ENCODE measurements at places on chromosomes 1 and 21. TPM values are rescaled to one million over a fixed set of nuclear protein-coding genes. Genes with fewer than 3 reads are reported as not detected.

Gene NOTCH2
- total RNA-seq = 54.2 TPM

Gene ITGB2
- total RNA-seq = 411 TPM

Gene LMOD1
- not detected for total RNA-seq

Gene CLDN17
- total RNA-seq = not detected

Gene SLAMF6
- total RNA-seq = 60.0 TPM

Gene HUNK
- total RNA-seq = not detected

Gene INSRR
- total RNA-seq = 0.07 TPM

Gene CCDC27
- not detected for total RNA-seq

Gene S100A12
- not detected for total RNA-seq

Gene TTC39A
- total RNA-seq = not detected

Gene LHX4
- total RNA-seq = not detected

Gene RNU1-4
- total RNA-seq = 3,278 TPM

Gene CD1D
- total RNA-seq = not detected

Gene SPRR2E
- not detected for total RNA-seq

Gene A3GALT2
- not detected for total RNA-seq

Gene LMX1A
- not detected for total RNA-seq

Gene DENND2C
- total RNA-seq = 2.2 TPM

Gene AIRE
- total RNA-seq = 0.39 TPM

Gene RPTN
- not detected for total RNA-seq

Gene PLPP3
- total RNA-seq = not detected

Gene NGF
- total RNA-seq = not detected

Gene PROK1
- total RNA-seq = not detected

Gene EFNA4
- 6.1 TPM for total RNA-seq

Gene CORT
- not detected for total RNA-seq

Gene MCOLN2
- 6.4 TPM for total RNA-seq

Gene DCDC2B
- not detected for total RNA-seq

Gene SLC25A34
- 1.8 TPM for total RNA-seq

Gene PWP2
- 17.6 TPM for total RNA-seq

Gene RIPK4
- 0.52 TPM for total RNA-seq

Gene B3GALT2
- total RNA-seq = 0.30 TPM

Gene TMEM81
- total RNA-seq = 3.4 TPM

Gene RAVER2
- total RNA-seq = 0.67 TPM

Gene UBL4B
- not detected for total RNA-seq

Gene RNU1-2
- total RNA-seq = 3,278 TPM

Gene MAN1C1
- 15.1 TPM for total RNA-seq

Gene NTNG1
- not detected for total RNA-seq

Gene CD101
- total RNA-seq = 14.9 TPM

Gene RCC1
- 9.7 TPM for total RNA-seq

Gene C4BPA
- total RNA-seq = not detected

Gene ETV3L
- not detected for total RNA-seq

Gene GSTM1
- total RNA-seq = 18.7 TPM

Gene MIXL1
- not detected for total RNA-seq
